GM12864 (cell line): ENCODE measurements at places on chromosomes 3 and 15.

- no peak for DNase-seq
Observed at GRCh38 chr15:100721758-100722550, 119.6 kb downstream of the ASB7 start.

GRCh38 chr3:9416139-9416780, 18.8 kb downstream of the SETD5 start:
- DNase-seq: no peak

- no peak for DNase-seq
Observed at GRCh38 chr15:101211897-101212296, 40.0 kb downstream of the CHSY1 start.

GRCh38 chr3:27216955-27217552, 152.1 kb downstream of the NEK10 start:
- no peak for DNase-seq

DNA sequence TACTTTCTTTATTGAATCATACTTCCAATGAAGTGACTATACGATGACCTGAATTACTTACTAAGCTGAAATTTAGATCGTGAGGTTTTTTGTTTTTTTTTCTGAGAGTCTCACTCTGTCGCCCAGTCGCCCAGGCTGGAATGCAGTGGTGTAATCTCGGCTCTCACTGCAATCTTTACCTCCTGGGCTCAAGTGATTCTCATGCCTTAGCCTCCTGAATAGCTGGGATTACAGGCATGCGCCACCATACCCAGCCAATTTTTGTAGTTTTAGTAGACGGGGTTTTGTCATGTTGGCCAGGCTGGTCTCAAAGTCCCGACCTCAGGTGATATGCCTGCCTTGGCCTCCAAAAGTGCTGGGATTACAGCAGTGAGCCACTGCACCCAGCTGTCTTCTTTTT, 28.7 kb downstream of the SPPL2A start:
- DNase-seq: no peak

GRCh38 chr3:13115991-13116390, 42.8 kb upstream of the IQSEC1 start:
- DNase-seq: no peak

- no peak for DNase-seq
Observed at GRCh38 chr15:55824857-55825613, 82.1 kb upstream of the PRTG start.

- no peak for DNase-seq
Observed at GRCh38 chr3:96731031-96731430, 83.4 kb upstream of the EPHA6 start.

DNA sequence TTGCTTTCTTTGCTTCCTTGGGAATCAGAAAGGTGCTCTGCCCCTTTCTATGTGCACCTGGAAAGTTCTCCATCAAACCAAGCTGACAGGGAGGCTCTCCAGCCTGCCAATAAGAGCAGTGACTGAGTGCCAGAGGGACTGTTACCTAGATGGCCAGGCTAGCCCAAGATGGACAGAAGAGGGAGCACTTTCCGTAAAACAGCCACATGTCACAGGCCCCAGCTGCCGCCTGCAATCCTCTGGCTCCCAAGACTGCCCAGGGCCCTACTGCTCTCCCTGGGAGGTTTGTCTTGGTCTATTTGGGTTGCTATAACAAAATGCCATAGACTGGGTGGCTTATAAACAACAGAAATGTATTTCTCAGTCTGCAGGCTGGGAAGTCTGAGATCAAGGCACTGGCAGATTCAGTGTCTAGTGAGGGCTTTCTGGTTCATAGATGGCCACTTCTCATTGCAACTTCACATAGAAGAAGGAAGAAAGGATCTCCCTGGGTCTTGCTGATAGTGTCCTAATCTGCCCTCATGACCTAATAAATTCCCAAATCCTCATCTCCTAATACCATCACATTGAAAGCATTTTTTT, 72.3 kb downstream of the TAMM41 start:
- DNase-seq: no peak
